CD4-positive, alpha-beta T cell treated with Interleukin-6 at 100 ng/mL for 8 hours (primary cell): ENCODE measurements at places on chromosomes 1 and 21.

GRCh38 chr1:208577381-208577905 is 333.3 kb upstream of the PLXNA2 start:
- DNase-seq = no peak

GRCh38 chr1:46039571-46040052 is 92.8 kb downstream of the PIK3R3 start:
- DNase-seq = no peak

GRCh38 chr1:51945591-51945990 is 44.9 kb downstream of the RAB3B start:
- DNase-seq = no peak

DNA sequence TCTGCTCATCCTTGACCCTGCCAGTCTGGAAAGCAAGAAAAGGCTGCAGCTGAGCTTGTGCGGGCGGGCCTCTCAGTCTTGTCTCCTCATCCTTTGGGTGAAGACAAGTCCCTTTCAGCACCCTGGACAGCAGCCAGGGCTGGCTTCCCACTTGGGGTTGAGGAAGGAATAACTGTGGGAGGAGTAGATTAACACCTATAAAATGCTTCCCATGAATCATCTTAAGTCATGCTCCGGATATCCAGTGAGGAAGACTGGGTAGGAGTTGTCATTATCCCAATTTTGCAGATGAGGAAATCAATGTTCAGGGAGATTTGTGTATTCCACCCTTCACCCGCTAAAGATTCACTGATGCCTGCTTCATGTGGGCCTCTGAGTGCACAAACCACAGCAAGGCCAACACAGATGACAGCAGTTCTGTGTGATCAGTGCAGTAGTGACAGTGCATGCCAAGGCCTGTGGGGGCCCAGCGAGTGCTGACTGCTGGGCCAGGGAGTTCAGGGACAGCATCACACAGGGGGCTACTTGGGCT is 20.1 kb upstream of the COL16A1 start:
- DNase-seq = no peak

DNA sequence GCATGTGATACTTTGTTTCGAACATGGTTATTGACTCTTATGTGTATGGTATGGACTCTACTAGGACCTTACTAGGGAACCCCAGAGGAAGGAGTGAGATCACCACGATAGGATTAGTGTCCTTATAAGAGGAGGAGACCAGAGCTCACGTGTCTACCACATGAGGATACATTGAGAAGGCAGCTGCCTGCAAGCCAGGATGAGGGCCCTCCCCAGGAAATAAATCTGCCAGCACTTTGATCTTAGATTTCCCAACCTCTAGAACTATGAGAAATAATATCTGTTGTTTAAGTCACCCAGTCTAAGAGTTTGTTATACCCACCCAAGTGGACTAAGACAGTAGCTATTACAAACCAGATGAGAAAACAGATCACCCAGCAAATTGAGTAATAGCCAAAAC is 559.3 kb upstream of the USP24 start:
- DNase-seq = no peak

GRCh38 chr1:185474440-185475149 is 157.6 kb upstream of the IVNS1ABP start:
- DNase-seq = peak; percentile 7

- peak; percentile 60 for DNase-seq
These were observed 12.0 kb downstream of the XCL2 start for GRCh38 chr1:168531615-168532345.

DNA sequence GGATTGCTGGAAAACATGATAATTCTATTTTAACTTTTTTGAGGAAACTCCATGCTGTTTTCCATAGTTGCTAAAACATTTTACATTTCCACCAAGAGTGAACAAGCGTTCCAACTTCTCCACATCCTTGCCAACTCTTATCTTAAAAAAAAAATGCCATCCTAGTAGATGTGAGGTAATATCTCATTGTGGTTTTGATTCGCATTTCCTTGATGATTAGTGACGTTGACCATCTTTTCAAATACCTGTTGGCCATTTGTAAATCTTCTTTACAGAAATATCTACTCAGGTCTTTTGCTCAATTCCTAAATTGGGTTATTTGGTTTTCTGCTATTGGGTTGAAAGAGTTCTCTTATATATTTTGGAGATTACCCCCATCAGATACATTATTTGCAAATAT is 77.4 kb upstream of the CLDN14 start:
- DNase-seq = no peak

GRCh38 chr1:222829868-222830267 is 15.0 kb downstream of the DISP1 start:
- no peak for DNase-seq

DNA sequence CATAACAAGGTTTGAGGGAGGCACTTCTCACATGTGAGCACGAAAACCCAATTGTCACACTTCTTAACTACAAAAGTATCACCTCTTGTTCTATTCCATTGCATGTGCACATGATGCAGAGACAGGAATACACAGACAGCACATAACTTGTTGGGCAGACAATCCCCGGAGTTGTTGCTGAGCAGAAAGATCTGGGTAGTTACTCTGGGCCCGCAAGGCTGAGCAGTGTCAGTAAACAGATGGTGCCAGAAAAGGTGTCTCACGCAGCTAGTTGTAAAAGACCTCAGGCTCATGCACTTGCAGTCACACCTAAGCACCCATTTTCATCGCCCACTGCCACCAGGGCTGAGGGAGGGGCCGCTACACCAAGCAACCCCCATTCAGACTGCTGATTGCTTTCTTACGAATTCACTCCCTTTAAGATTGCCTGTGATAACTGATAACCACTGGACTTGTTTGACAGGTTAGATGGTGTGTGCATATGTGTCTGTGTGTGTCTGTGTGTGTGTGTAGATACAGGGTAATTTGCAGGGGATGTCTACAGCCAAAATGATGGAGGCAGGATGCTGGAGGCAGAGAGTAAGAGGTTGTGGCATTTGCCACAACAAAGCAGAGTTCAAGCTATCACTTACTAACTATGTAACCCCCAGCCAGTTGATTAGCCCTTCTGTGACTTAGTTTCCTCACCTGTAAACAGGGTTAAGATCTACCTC is 4.2 kb downstream of the LGR6 start:
- no peak for DNase-seq

DNA sequence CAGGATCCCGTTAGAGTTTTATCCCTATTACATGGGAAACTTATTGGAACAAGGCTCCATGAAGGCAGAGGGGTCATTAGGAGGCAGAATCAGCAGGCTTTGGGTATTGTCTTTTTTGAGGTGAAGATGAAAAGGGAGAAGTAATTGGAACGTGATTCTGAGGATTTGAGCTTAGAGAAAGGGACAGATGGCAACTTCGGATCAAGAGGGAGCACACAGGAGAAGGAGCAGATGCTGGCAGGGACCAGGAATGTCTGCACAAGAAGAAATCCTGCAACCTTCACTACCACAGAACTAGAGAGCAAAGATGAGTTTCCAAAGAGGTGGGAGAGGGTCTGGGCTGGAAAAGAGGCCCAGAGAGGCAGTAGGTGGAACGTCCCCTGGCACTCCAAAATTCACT is 202.8 kb downstream of the RRAGC start:
- no peak for DNase-seq

- DNase-seq = no peak
These were observed 16.8 kb downstream of the VCAM1 start for GRCh38 chr1:100736324-100736723.

- DNase-seq = no peak
These were observed 48.9 kb downstream of the NME7 start for GRCh38 chr1:169318536-169319244.

DNA sequence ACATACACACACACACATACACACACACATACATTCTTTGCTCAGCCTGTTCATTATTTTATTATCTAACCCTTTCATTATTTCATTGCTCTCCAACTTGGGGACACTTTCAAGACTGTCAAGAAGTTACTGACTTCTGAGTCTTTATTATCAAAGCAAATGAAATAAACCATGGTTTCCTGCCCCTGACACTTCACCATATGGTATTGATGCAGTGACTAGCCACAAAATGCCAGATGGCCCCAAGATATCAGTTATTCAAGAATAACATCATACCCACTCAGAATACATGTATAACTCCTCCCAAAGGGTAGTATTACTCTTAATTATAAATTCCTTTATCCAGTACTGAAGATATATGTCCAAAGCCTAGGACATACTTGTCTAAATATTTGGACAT is 197.3 kb downstream of the MRPL39 start:
- DNase-seq = no peak

GRCh38 chr1:31416101-31416736 is 3.2 kb downstream of the SERINC2 start:
- DNase-seq = no peak

DNA sequence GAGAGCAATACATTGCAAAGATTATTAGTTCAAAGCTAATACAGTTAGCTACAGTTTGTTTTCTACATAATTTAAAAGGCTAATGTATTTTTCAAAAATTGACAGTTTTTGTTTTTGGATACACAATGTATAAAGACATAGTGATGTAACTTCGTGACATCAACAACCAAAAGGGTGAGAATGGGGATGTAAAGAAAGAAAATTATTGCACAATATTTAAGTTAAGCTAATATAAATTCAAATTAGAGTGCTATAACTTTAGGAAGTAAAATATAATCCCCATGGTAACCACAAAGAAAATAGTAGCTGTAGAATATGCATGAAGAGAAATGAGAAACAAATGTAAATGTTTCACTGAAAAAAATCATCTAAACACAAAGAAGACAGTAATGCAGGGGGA is 334.4 kb upstream of the DEPDC1 start:
- no peak for DNase-seq

- peak; percentile 73 for DNase-seq
These were observed 31.0 kb upstream of the CD1D start for GRCh38 chr1:158149577-158150269.

DNA sequence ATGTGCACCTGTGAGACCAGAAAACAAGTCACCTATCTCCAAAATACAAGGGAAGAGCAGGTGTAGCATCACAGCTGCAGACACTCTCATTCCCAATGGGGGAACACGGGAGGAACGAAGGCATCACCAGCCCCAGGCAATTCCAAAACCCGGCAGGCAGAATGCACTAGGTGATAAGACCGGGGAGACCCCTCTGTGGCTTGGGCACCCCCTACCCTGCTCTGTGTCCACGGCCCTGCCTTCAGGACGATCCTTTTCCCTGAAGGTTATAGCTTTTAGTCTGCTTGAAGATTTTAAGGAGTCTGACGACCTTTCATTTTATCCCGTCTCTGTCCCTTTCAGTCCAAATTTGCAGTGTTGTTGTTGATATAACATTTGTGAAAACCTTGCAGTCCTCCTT is 19.2 kb downstream of the TRPM2 start:
- DNase-seq = no peak

- no peak for DNase-seq
These were observed 40.1 kb downstream of the BTF3L4 start for GRCh38 chr1:52096216-52096615.

DNA sequence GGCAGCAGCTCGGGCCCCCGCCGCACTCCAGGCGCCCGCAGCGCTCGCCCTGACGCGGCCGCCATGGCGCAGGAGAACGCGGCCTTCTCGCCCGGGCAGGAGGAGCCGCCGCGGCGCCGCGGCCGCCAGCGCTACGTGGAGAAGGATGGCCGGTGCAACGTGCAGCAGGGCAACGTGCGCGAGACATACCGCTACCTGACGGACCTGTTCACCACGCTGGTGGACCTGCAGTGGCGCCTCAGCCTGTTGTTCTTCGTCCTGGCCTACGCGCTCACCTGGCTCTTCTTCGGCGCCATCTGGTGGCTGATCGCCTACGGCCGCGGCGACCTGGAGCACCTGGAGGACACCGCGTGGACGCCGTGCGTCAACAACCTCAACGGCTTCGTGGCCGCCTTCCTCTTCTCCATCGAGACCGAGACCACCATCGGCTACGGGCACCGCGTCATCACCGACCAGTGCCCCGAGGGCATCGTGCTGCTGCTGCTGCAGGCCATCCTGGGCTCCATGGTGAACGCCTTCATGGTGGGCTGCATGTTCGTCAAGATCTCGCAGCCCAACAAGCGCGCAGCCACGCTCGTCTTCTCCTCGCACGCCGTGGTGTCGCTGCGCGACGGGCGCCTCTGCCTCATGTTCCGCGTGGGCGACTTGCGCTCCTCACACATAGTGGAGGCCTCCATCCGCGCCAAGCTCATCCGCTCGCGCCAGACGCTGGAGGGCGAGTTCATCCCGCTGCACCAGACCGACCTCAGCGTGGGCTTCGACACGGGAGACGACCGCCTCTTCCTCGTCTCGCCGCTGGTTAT is 2.8 kb downstream of the KCNJ9 start:
- peak; percentile 71 for DNase-seq

DNA sequence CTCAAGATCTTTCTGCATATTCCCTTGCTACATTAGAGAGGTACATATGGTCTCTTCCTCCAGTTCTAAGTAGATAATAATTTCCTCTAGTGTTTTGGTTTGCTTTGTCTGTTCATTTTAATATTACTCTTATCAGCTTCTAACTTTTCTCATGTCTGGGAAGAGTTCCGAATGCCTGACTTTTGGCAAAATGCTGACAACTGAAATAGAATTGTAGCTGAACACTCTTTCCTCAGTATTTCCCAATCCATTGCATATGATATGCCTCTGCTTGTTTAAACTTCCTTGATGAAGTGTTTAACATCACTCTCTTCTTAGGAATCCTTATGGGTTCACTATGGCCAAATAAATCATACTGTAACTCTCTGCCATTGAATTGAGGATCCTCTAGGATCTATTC is 1510.1 kb downstream of the MRPL39 start:
- DNase-seq = no peak

DNA sequence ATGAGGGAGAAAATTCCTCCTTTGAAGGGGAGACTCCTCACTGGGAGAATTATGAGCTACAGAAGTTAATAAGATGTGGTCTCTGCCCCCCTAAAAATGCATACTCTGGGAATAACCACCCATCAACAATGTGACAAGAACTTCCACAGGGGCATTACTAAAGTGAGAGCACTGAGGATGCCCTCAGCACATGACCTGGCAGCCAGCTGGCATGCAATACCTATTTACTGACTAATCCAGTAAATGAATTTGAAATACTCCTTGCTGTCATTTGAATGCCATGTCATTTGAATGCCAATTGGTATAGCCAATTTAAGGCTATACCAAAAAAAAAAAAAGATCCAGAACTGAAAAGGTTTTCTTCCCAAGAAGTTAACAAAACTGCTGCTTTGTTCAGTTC is 30.8 kb downstream of the PLPP3 start:
- no peak for DNase-seq

DNA sequence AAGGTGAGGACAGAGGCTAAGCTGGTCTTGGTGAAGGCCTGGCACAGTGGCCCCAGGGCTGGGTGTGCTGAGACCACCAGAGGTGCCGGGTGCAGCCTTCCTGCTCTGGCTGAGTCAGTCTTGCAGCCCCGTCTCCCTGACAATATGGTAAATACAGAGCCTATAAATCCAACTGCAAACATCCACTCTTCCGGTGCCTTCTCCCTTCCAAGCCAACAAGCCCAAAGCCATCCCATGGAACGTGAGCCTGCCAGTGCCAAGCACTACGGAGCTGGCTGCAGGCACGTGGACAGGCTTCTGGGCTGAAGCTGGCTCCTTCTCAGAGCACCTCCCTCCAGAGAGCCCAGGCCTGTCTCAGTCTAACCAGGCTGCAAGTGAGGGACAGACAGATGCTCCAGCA is 70.0 kb downstream of the TRABD2B start:
- no peak for DNase-seq

GRCh38 chr1:67677408-67677807 is 7.6 kb upstream of the GADD45A start:
- DNase-seq = no peak
